Chondrocyte (in vitro differentiated cells): ENCODE measurements at places on chromosomes 5 and 9. TPM values are rescaled to one million over a fixed set of nuclear protein-coding genes. Genes with fewer than 3 reads are reported as not detected.

The MCTP1 gene
- 1.4 to 3.4 TPM (median 3.1 TPM) in 3 replicates for total RNA-seq

DNA sequence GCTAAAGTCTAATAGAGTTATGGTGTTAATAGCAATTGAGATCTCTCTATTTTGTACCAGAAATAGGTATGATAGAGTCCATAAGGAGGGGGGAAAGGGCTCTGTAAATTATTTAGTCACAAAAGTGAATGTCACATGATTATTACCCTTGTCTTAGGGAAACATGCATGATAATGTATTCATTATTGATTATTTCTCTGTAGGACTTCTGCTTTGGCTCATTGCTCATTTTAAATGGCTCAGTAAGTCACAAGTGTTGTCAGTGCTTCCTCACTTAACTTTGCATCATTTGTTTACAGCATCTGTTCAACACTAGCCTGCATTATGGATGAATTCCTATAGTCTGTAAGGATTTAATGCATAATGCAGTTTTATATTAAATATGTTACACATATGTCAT lies 788.8 kb upstream of the EDIL3 start:
- H3K27me3 ChIP-seq, result peaks cover 12% of the 10 kb centered on the region
- H3K4me1 ChIP-seq, result no peaks in the 10 kb centered on the region
- no peak overlapping the region for H3K27ac ChIP-seq
- H3K4me3 ChIP-seq, result no peak overlapping the region
- H3K36me3 ChIP-seq, result no peaks in the 10 kb centered on the region

- no peaks in the 10 kb centered on the region for H3K27me3 ChIP-seq
- H3K4me1 ChIP-seq, result no peaks in the 10 kb centered on the region
- no peak for DNase-seq
- no peaks in the 10 kb centered on the region for H3K36me3 ChIP-seq
- H3K27ac ChIP-seq, result no peak overlapping the region
These were observed 42.7 kb downstream of the ST8SIA4 start for GRCh38 chr5:100860407-100860806.

The RUFY1 gene
- 34.4 to 43.1 TPM (median 36.9 TPM) in 3 replicates for total RNA-seq

DNA sequence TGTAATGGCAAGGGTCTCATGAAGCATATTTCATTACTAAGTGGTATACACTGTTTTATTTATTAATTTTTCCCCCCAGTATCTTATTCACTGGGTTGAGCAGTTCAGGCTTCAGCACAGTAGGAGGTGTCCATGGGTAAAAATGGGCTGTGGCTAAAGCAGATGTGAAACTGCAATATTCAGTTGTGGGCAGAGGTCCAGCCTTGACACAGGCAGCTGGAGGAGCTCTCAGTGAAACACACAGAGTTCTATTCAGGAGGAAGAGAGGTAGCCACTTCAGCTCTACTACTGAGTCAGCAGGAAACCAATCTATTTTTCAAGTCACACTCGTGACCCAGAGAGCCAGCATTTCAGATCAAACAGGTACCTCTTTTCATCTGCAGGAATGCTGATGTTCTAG lies 418.3 kb downstream of the CDH10 start:
- peaks cover 3% of the 10 kb centered on the region for H3K27me3 ChIP-seq
- no peak for DNase-seq
- H3K27ac ChIP-seq, result no peak overlapping the region

GRCh38 chr5:179272326-179273072 lies 72.8 kb downstream of the ADAMTS2 start:
- H3K27ac ChIP-seq, result no peak overlapping the region
- no peak overlapping the region for H3K4me3 ChIP-seq
- H3K4me1 ChIP-seq, result peaks cover 50% of the 10 kb centered on the region
- DNase-seq, result peak; percentile 84
- H3K27me3 ChIP-seq, result no peaks in the 10 kb centered on the region

DNA sequence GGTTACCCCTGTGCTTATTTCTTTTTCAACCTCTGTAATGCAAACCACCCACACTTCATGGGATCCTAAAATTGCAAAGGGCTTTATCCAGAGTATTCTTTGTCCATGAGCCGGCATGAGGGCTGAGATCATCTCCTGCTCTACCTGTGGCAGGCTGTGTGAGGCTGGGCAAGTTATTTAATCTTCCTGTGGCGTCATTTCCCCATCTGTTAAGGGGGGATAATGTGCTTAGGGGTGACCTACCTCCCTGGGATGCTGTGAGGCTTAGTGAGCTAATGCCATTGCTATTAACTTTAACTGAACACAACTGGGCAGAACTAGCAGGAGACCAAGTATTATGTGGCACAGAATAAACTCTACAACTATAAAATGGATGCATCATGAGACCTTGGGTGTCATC lies 17.0 kb downstream of the FRMPD1 start:
- H3K36me3 ChIP-seq, result no peaks in the 10 kb centered on the region
- no peak overlapping the region for H3K27ac ChIP-seq
- H3K4me3 ChIP-seq, result no peak overlapping the region
- H3K4me1 ChIP-seq, result peaks cover 4% of the 10 kb centered on the region

GRCh38 chr9:120446671-120447070 lies 133.3 kb downstream of the CDK5RAP2 start:
- no peak overlapping the region for H3K4me3 ChIP-seq
- peaks cover 27% of the 10 kb centered on the region for H3K4me1 ChIP-seq
- peaks cover 13% of the 10 kb centered on the region for H3K36me3 ChIP-seq
- H3K27me3 ChIP-seq, result no peaks in the 10 kb centered on the region

The MAP1B gene
- 316 to 411 TPM (median 409 TPM) in 3 replicates for total RNA-seq

DNA sequence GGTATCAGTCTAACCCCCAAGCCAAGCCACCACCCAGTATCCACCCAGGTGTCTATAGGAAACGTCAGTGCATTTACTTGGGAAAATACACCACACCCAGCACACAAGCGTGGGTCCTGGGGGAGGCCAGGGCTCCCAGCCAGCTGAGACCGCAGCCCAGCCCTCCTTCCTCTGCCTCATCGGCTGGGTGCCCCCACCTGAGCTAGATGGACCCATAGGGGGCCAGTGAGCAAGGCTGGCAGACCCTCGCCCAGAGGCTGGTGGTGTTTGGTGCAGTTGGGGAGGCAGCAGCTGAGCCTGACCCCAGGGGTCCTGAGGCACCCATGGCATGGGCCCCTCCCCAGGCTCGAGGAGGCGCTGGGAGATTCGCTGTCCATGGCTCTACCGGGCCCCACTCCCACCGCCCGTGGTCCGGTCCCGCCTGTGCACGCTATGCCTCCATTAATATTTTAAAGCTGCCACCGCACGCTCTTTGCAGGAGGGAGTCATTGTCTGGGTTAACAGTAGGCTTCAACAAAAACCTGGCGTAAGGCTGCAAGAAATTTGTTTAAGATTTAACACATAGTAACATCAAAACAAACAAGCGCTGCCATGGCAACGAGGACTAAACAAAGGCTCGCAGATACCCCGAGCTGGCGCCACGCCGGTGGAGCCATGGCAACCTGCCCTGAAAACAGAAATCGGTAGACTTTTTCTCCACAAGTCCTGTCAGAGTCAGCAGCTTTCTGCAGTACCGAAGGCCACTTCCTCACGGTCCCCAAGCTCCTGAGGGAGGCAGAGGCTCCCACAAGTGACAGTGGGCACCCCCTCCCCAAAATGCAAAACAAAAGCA lies 20.6 kb downstream of the TPPP start:
- peaks cover under 1% of the 10 kb centered on the region for H3K36me3 ChIP-seq
- peak overlapping the region; percentile 84 for H3K27ac ChIP-seq
- H3K27me3 ChIP-seq, result peaks cover 12% of the 10 kb centered on the region
- DNase-seq, result no peak
- H3K4me1 ChIP-seq, result peaks cover 9% of the 10 kb centered on the region
- peak overlapping the region; percentile 9 for H3K4me3 ChIP-seq

The NMUR2 gene
- total RNA-seq, result not detected in 3 replicates

The RIC1 gene
- total RNA-seq, result 34.4 to 40.7 TPM (median 39.3 TPM) in 3 replicates

The MUSK gene
- total RNA-seq, result not detected in 3 replicates

DNA sequence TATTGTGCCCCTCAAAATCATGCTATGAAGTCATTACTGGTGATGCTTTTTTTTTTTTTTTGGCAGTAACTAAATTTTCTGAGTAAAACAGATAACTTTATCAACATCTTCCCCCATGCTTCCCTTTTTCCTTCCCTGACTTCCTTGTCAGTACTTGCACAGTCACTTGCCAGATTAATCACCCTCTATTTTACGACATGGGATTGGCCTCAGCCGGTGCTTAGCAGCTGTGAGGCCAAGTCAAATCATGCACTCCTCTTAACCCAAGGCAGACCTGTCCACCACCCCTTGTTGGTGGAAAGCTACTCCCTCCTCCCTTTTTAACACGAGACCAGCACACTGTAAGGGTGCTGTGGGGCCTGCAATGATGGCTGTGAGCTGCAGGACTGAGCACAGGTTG lies 118.0 kb upstream of the OTULINL start:
- no peak for DNase-seq
- H3K36me3 ChIP-seq, result peaks cover 33% of the 10 kb centered on the region
- no peaks in the 10 kb centered on the region for H3K27me3 ChIP-seq

DNA sequence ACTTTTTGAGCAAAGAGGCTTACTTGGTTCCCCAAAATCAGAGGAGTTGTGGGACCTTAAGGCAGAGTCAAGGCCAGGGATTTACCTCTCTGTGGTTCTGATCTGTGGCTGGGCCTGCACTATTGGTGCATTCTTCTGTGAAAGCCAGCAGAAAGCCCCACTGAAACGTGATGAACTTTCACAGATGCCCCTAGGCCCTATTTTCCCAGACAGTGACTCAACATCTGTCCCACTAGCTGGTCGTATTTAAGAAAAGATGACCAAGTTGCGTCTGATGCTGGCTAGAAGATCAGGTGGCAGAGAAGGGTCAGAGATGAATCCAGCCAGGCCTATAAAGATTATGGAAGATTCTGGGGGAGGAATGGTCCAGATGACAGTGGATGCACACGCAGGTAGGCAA lies 153.1 kb downstream of the ACTL7B start:
- H3K27me3 ChIP-seq, result peaks cover 13% of the 10 kb centered on the region
- no peak overlapping the region for H3K4me3 ChIP-seq
- no peak for DNase-seq
- peaks cover 6% of the 10 kb centered on the region for H3K4me1 ChIP-seq

- no peaks in the 10 kb centered on the region for H3K27me3 ChIP-seq
- H3K36me3 ChIP-seq, result no peaks in the 10 kb centered on the region
- no peak overlapping the region for H3K4me3 ChIP-seq
- DNase-seq, result no peak
- peaks cover 21% of the 10 kb centered on the region for H3K4me1 ChIP-seq
These were observed 131.6 kb upstream of the PTGER4 start for GRCh38 chr5:40547994-40548575.

GRCh38 chr9:114908104-114908622 lies 22.2 kb downstream of the TNFSF8 start:
- H3K4me1 ChIP-seq, result peaks cover 22% of the 10 kb centered on the region
- no peaks in the 10 kb centered on the region for H3K36me3 ChIP-seq
- no peak overlapping the region for H3K4me3 ChIP-seq
- no peak for DNase-seq
- no peaks in the 10 kb centered on the region for H3K27me3 ChIP-seq

DNA sequence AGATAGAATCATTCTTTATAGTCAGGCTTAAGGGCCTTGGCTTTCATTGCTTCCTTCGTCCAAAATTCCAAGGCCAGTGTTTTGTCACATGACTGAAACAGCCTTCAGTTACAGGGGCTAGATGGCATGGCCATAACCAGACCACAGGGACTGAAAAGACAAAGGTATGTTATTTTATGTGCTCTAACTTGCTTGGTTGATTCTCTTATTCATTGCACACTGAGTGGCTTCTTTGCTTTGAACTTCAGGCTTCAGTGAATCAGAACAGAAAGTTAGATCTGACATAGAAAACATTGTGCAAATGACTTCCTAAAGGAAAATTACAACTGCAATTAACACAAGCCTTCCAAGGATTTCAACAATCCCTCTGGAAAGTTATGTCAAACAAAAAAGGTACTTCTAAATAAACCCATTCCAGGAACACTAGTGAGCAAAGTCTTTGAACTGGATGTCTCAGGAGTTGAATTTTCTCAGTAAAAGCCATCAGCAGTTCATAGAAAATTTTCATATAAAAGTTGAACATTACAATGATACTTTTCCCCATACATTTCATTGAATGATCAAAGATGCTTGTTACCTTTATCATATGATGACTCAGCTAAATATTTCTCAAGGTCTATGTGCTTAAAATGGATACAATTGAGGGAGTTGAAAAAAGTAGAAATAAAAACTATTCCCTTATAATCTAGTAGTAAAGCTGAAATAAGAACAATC lies 355.3 kb downstream of the TMEM232 start:
- H3K4me1 ChIP-seq, result peaks cover 14% of the 10 kb centered on the region
- DNase-seq, result no peak
- H3K36me3 ChIP-seq, result no peaks in the 10 kb centered on the region
- no peak overlapping the region for H3K27ac ChIP-seq

The AMBP gene
- total RNA-seq, result not detected in 3 replicates

DNA sequence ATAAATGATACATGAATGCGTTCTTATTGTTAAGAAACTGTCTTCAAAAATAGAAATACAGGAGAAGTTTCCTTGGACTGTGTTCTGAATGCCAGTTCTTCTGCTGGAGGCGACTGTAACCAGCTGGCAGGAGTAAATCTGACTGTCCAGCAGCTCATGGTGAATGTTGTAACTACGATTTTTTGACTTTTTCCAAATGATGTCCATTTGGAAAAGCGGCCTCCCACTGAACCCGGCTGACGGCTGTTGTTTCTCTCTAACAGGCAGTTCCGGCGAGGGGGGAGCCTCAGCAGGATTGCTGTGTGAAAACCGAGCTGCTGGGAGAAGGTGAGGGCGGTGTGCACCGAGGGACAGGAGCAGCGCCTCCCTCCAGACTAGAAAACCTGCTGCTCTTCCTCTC lies 91.9 kb downstream of the EHMT1 start:
- DNase-seq, result no peak
- H3K4me1 ChIP-seq, result peaks cover 4% of the 10 kb centered on the region
- H3K27ac ChIP-seq, result no peak overlapping the region
- H3K4me3 ChIP-seq, result no peak overlapping the region
- peaks cover 20% of the 10 kb centered on the region for H3K36me3 ChIP-seq

GRCh38 chr5:95809414-95809960 lies 13.0 kb downstream of the GLRX start:
- H3K27me3 ChIP-seq, result no peaks in the 10 kb centered on the region
- H3K36me3 ChIP-seq, result peaks cover 11% of the 10 kb centered on the region
- DNase-seq, result no peak
- H3K27ac ChIP-seq, result peak overlapping the region; percentile 84
- H3K4me3 ChIP-seq, result no peak overlapping the region

DNA sequence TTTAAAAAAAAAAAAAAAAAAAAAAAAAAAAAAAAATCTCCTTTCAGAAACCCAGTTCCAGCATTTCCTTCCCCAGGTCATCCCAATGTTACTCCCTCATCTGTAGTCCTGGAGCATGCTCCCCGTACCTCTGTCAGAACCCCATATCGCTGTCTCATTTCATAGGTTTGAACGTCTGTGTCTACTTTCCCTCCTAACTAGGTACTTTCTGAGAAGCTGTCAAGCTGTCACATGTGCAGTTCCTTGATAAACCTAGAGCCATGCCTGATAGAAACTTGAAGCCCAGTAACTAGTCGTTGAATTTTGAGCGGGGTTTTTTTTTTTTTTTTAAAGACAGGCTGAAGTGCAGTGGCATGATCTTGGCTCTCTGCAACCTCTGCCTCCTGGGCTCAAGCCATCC lies 15.6 kb downstream of the EXOSC3 start:
- no peak overlapping the region for H3K4me3 ChIP-seq
- no peak overlapping the region for H3K27ac ChIP-seq
- H3K4me1 ChIP-seq, result peaks cover 2% of the 10 kb centered on the region
- DNase-seq, result no peak

- no peaks in the 10 kb centered on the region for H3K27me3 ChIP-seq
- H3K4me3 ChIP-seq, result no peak overlapping the region
- peak overlapping the region; percentile 42 for H3K27ac ChIP-seq
- peaks cover 32% of the 10 kb centered on the region for H3K4me1 ChIP-seq
These were observed 15.8 kb downstream of the CENPP start for GRCh38 chr9:92341578-92341977.

The AK1 gene
- 75.3 to 83.8 TPM (median 77.2 TPM) in 3 replicates for total RNA-seq
